Myocyte (in vitro differentiated cells): ENCODE measurements at places on chromosomes 1 and 21.
A peak's percentile ranks its signal among the peaks of the same experiment; 100 is the strongest.

DNA sequence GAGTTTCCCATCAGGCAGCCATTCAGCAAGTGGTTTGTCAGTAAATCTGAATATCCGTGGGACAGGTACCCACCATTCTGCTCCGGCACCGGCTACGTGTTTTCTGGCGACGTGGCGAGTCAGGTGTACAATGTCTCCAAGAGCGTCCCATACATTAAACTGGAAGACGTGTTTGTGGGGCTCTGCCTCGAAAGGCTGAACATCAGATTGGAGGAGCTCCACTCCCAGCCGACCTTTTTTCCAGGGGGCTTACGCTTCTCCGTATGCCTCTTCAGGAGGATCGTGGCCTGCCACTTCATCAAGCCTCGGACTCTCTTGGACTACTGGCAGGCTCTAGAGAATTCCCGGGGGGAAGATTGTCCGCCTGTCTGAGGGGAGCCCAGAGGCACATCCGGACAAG, 48.4 kb downstream of the B3GALT5 start:
- DNase-seq = no peak

DNA sequence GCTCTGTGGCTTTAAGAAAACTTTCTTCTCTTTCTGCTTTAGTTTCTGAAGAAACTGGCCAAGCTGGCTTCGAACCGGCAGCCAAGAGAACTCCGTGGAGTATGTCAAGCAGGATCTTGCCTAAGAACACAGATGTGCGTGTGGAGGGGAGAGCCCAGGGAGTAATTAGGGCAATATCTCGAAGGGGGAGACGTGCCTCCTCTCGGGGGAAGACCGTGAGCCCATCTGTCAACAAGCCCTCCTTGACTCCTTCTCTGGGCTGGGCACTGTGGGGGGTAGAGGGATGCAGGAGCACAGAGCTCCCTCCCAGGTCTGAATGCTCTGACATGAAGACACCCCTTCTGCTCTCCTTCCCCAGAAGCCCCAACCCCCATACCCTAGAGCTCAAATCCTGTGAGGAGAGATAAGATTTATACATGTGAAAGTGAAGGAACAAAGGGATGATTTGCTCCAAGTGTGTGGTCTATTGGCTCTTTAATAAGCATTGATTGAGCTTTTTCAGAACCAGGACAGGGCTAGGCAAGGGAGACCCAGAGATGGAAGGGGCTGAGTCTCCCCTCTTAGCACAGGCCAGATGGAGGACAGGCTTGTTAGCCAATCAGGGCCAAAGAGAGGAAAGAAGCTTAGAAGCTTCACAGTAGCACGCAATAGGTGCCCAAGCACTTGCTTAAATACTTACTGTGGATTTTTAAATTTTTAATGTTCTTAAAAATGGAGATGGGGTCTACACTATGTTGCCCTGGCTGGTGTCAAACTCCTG, 37.5 kb downstream of the EDN2 start:
- no peak for DNase-seq

- DNase-seq = peak; percentile 42
These were observed 53.6 kb downstream of the ADCY10 start for GRCh38 chr1:167860231-167860923.

GRCh38 chr1:116478621-116479020, 92.2 kb downstream of the CD58 start:
- no peak for DNase-seq
